CD4-positive, alpha-beta T cell treated with Interferon gamma for 1 hour (primary cell): ENCODE measurements at places on chromosomes 3 and 15.

DNA sequence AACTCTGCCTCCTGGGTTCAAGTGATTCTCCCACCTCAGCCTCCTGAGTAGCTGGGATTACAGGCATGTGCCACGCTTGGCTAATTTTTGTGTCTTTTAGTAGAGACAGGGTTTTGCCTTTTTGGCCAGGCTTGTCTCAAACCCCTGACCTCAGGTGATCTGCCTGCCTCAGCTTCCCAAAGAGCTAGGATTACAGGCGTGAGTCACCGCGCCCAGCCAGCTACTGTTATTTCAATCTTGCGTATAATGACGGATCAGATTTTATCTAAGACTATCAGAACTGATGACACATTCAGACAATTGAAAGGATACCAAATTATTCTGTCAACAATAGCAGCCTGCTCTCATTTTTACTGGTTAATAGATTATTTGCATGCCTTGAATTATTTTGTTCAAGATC, 612.2 kb downstream of the ZIC1 start:
- DNase-seq = no peak

GRCh38 chr3:171757361-171758034, 52.8 kb downstream of the PLD1 start:
- DNase-seq = no peak

GRCh38 chr3:190773948-190774347, 88.5 kb downstream of the GMNC start:
- no peak for DNase-seq

DNA sequence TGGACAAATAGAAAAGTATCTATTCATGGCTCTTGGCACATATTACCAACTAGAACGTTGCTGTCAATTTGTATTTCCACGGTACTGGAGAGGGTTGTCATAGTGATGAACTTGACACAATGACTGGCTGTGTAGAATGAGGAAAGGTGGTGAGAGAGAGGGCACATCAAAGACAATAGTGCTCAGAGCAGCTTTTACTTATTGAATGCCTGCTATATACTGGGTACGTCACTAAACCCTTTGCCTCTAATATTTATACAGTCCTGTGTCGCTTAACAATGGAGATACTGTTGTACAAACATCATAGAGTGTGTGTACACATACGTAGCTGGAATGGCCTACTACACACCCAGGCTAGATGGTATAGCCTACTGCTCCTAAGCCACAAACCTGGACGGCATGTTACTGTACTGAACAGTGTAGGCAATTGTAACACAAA, 8.3 kb downstream of the TMPRSS7 start:
- DNase-seq = no peak

- DNase-seq = no peak
Observed at GRCh38 chr15:97728791-97729190, 231.7 kb upstream of the ARRDC4 start.

GRCh38 chr15:93066224-93066681, 22.8 kb downstream of the RGMA start:
- no peak for DNase-seq

DNA sequence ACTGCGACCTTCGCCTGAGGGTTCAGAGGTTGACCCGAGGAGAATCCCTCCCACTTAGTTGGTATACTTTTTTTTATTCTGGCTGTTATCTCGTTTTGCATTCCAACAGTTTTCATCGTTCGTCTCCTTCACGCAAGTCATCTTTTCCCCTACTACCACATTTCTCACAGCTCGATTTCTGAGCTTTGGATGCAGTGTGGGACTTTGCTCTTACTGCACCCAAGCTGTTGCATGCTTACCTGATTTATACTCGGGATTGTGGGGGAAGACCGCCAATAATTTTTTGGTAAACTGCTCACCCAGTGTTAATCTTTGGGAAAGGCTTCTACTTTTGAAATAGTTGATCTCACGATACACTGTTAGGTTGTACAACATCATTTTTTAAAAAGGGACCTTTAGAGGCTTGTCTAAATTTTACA, 702 bp downstream of the TBC1D23 start:
- no peak for DNase-seq

DNA sequence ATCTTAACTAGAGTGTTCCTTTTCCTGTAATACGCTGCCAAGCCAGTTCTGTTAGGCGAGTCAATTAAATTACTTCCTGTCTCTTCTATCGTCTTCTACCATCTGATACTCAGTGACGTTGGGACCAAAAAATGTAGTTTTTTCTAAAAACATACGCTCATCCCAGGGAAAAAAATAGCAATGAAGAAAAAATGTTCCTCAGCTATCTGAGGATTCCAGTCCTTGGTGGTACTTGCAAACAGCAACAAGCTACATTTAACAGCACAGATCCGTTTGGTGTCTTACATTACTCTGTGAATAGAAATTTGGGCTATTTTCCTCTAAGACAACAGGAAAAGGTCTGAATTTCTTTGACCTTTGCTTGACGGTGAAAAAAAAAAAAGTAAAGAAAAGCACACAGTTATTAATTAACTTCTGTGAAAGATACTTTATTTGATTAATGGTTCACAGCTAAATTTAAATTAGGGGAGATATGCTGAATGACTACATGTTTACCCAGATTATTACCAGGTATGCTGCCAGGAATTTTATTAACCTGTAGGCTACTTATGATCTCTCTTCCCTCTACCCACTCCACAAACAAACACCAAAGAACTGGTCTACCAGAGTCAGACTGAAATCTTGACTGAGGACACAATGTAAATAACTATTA, 254.4 kb upstream of the ZPLD1 start:
- DNase-seq = no peak

DNA sequence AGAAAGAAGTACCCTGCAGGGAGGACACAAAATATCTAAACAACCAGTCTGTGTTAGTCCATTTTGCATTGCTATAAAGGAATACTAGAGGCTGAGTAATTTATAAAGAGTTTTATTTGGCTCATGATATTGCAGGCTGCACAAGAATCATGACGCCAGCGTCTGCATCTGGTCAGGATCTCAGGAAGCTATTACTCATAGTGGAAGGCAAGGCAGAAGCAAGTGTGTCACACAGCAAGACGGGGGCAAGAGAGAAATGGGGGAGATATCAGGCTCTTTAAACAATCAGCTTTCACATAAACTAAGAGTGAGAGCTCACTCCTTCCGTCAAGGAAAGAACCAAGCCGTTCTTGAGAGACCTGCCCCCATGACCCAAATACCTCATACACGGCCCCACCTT, 614.8 kb downstream of the ZIC1 start:
- no peak for DNase-seq

DNA sequence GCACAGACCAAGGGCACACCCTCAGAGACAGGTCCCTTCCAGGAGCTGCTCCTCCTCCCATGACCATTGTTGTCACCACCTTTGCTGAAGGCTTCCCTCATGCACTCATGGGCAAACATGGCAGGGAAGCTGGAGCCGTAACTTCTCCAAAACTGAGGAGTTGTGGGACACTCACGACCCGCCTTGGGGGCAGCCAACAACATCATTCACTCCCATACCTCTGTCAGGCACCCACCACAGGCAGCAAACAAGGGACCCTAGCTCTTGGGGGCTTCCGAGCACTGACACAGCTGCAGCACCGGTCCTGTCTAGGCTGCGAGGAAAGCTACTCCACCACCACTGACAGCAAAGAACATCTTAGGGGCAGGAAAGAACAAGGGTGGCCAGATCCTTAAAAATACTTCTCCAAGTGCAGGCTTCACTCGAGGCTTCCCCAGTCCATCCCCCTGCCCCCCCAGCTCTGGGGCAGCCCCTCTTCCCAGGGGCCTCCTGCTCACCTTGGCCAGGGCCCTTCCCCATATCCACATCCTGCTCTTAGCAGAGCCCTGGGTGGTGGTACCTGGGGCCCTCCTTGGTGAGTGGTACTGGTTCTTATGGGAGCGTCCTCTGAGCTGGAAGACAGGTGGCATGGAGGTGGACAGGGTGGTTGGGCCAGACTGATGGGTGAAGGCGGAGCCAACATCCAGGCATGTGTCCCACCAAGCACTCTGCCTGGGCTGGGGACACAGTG, 28.0 kb upstream of the DUSP7 start:
- DNase-seq = no peak

DNA sequence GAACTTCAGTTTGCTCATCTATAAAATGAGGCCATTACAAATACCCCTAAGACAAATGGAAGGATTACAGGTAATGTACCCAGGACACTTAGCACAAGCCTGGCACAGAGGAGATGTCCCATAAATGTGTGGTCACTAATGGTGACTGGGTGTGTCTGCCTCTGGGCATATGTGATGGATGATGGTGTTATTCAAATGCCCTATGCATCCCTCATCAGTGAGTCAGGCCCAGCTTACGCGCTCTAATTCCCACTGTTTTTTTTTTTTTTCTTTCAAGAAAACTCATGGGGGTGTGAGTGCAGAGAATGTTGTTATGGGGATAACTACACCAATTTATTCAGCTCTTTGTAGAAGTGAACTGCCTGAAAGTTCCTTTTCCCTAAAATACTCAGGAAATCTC, 23.6 kb upstream of the KIF23 start:
- DNase-seq = no peak

DNA sequence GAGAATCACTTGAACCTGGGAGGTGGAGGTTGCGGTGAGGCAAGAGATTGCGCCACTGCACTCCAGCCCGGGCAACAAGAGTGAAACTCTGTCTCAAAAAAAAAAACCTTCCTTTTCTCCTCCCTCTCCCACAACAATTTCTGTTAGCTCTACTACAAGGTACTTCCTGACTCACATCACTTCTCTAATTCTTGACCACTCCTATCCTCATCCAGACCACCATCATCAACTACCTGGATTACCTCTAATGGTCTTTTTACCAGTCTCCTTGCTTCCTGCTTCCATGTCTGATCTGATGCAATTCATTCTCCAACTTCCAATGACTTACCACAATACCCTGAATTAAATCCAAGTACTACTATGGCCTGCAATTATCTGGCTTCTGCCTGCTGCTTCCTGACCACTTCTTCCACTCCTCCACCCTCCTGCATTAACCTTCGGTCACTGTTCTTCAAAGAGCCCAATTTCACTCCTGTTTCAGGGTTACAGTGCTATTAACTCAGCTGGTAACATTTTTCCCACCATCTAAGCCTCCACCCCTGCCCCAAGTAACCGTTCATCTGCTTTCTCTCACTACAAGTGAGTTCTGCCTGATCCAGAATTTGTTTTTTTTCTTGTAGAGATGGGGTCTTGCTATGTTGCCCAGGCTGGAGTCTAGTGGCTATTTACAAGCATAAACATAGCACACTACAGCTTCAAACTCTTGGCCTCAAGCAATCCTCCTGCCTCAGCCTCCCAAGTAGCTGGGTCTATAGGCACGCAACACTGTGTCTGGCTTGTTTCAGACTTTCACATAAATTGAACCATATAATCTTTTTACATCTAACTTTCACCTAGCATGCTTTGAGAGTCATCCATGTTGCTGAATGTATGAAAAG, 27.8 kb downstream of the DCAF1 start:
- DNase-seq = no peak

- DNase-seq = no peak
Observed at GRCh38 chr3:186094696-186095425, 14.0 kb downstream of the ETV5 start.

DNA sequence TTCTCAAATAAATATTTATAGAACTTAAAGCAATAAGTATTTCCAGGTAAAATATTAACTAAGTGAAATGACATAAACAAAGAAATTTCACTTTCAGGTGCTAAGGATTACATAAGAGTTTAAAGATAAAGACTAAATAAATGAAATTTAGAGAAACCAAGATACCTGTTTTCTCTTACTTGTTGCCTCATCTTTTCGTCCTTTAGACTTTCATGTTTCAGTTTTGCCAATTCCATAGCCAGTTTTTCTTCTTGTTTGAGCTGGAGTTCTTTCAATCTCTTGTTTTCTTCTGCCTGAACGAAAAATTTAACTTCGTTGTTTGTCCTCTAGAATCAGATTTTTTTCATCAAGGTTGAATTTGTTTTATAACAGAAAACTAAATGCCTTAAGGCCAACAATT, 8.7 kb downstream of the MNS1 start:
- DNase-seq = no peak
